NCI-H1930 (cell line): ENCODE measurements at places on chromosomes 12 and 14.

GRCh38 chr12:19967431-19967830 lies 400.9 kb upstream of the PDE3A start:
- no peak for DNase-seq

- no peak for DNase-seq
Observed at GRCh38 chr12:12837025-12837812, 24.1 kb downstream of the DDX47 start.

DNA sequence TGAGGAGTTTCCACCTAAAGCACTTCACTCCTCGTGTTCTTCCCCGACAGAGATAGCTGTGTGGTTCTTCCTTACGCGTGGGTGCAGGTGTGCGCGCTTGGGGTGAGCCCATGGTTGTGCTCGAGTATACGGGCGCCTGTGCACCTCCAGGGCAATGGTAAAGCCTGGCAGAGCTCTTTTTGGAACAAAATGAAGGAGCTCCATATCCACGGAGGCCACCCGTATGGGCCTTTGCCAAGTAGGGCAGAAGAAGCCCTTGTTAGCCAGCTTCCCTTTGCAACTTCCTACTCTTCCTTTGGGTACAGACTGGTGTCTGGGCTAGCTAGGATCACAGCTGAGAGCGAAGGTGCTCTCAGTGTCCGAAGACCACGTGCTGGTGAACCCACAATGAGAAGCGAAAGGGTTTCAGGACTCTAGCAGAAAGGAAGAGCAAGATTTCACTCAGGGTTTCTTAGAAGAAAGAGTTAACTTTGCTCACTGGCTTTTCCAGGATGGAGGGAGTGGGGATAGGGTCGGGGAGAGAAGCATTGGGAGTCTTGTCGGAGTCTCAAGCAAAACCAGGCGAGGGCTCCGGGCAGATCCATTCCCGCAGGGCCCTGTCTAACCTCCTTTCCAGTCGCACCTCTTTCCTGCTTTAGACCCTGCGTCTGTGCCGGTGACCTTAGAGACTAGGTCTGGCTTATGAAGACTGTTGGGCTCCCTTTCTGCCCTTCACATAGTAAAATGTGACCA lies 960 bp upstream of the LRFN5 start:
- no peak for DNase-seq

DNA sequence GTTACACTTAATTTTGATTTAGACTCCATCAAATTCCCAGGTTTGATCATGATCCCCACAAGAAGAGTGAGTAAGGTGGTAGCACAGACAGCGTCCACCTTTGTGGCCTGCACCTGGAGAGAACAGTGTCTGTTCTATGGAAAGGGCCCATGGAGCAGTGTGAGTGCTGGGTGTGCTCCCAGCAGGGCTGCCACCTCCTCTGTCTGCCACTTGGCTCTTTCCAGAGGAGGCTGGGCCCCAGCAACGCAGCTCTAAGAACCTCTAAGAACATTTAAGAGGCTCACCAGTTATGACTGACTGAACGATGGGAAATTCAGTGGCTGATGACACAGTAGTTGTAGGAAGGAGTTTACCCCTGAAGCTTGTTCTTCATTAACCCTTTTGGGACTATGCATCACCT lies 17.3 kb downstream of the VDR start:
- DNase-seq, result no peak

GRCh38 chr12:55932551-55932910 lies 1.6 kb downstream of the DGKA start:
- DNase-seq, result no peak

GRCh38 chr14:91065266-91065665 lies 4.8 kb upstream of the RPS6KA5 start:
- no peak for DNase-seq

DNA sequence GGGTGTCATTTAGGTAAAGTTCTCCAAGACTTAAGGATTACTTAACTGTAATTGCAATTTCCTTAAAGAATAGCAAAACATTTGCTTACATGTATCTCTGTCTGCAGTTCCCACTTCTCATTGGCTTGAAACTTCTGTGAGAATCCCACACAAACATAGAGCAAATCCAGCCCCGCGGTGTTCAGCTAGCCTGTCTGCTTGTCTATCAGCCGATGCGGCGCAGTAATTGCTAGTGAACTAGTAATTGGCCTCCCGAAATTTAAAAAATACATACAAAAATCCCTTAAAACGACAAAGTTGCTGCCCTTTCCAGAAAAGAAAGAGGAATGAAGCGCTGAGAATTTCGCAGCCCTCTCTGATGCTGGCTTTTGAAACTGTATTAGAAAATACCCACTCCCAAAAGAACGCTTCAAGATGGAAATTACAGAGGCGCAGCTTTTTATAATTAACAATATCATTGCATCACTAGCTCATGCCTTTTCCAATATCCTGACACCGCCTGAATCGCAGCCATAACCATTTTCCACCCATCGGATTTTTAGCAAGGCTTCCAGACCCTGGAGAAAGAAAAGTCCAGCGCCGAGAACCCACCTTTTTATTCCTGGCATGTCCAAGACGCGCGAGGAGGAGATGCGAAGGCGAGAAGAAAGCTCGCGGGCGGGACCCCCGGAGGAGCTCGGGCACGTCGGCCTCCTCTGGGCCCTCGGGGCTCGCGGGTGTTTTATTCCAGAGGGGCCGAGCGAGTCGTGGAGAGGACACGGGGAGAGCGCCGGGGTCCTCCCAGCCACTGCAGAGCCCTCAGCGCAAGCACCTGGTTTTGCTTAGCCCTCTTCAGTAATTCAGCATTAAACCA lies 646 bp downstream of the FBLN5 start:
- DNase-seq, result no peak

DNA sequence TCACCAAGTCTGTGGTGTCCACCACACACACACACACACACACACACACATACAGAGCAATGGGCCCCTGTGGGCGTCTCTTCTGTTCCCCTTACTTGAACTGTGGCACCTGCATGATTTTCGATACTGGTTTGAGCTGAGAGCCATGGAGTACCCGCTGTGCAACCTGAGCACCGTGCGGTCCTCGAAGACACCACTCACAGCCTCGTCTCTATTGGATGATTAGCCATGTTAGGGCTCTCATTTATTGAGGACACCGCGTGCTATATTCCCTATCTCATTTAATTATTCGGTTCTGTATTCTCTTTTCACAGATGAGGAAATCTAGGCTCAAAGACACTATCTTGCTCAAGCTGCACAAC lies 623 bp upstream of the C14orf132 start:
- no peak for DNase-seq

GRCh38 chr14:90605430-90605829 lies 208.6 kb downstream of the CALM1 start:
- no peak for DNase-seq

DNA sequence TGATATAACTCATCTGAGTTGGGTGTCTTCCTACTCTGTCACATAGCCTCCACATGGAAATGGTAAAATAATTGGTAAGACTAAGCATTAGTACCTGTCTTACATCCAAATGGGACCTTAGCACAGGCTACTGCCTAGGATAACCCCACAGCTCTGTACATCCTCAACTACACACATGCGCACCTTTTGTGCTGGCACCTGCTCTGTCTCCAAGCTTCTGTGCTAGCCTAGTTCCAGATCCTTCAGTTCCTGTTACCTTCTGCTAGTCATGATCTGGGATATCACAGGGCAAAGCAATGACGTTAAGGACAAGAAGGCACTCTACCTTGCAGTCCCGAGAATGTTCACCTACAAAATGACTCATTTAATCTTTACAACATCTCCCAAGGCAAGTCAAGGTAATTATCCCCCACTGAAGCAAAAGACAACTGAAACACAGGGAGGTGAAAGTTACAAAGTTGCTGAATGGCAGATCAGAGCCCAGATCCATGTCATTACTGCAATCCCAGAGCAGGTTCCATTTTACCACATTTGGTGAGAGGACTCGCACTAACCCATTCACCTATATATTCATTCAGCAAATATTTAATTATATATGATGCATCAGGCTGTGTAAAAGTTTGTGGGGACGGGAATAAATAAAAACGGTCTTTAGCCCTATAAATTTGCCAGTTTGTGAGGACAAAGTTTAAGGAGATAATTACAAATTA lies 61.7 kb downstream of the PPM1H start:
- DNase-seq, result no peak

DNA sequence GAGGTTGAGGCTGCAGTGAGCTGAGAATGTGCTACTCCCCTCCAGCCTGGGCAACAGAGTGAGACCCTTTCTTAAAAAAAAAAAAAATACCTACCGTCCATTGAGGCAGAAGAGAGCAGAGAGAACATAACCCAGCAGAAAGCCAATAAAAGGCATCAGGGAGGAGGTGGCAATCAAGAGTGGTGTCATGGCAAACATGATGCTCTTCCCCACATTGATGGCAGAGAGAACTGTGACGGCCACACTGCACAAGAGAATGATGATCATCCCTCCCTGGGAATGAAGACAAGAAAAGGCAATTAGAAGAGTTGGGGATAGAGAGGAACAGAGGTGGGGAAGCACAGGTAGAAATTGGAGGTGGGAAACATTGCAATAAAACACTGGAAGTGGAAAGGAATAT lies 12.1 kb downstream of the SRSF5 start:
- no peak for DNase-seq

- no peak for DNase-seq
Observed at GRCh38 chr12:6820166-6820565, 1.5 kb upstream of the GPR162 start.

GRCh38 chr14:104551851-104552737 lies 27.5 kb upstream of the C14orf180 start:
- no peak for DNase-seq

- no peak for DNase-seq
Observed at GRCh38 chr14:59699442-59699841, 122.8 kb upstream of the CCDC175 start.

- DNase-seq, result no peak
Observed at GRCh38 chr12:66555113-66555512, 123.8 kb downstream of the GRIP1 start.

DNA sequence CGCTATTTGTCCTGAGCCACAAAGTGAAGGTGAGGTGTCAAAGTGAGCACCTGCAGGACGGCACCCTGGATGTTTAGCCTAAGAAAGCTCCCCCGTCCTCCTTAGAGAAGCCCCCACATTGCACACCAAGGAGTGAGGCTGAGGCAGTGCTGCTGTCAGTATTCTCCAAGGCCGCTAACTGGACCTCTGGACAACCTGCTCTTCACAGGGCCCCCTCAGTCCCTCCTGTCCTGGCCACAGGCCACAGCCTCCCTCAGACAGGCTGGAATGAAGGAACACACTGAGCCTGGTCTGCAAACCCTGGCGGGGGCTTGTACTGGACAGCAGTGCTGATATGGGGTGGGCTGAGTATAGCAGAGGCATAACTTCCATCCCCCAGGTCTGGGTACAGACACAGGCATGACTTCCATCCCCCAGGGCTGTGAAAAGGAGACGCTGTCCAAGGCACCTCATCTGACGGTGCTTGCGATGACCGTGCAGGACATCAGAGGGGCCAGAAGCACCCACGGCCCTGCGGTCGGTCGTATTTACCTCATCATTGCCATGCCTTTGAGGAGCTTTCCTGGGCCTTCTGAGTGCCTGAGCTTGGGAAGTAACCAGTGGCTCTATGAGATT lies 82.4 kb upstream of the DIO3 start:
- DNase-seq, result no peak

DNA sequence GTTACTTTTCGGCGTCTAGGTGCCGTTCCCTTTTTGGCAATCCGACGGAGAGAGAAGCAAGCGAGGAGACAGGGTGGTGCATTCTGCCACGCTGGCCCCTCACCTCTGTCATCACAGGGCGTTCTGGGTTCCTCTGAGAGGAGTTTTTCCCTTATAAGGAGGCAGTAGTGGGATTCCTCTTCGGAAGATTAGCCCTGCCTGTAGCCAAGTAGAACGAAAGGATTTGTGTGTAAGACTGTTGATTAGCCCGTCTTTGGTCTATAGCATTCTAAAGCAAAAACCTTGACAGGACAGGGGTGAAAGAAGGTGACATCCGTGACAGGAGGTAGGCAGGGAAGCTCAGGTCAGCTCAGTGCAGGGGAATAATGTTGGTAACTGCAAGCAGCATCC lies 9.1 kb upstream of the NEMF start:
- no peak for DNase-seq

- no peak for DNase-seq
Observed at GRCh38 chr12:104115587-104115975, 22.4 kb downstream of the NFYB start.

- no peak for DNase-seq
Observed at GRCh38 chr12:120708651-120709050, 1.6 kb upstream of the UNC119B start.

- peak; percentile 60 for DNase-seq
Observed at GRCh38 chr12:109310247-109311125, 1.4 kb upstream of the FOXN4 start.

DNA sequence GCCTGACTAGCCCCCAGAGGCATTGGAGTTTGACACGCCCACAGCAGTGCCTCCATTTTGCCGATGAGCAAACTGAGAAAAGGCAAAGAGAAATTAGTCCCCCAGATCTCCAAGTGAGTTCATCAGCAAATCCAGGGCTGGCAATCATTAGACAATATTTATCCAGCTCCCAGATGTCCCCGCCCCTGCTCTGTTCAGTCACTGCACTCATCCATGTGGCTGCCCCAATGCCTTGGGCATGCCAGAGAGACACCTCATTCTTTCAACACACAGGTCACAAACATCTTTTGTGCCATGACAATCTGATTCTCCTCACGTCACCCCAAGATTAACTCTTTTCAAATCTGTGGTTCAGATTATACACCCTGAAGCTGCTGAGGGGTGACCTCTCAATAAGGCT lies 43.5 kb downstream of the DPF3 start:
- no peak for DNase-seq
